Activated naive CD4-positive, alpha-beta T cell treated with anti-CD3 and anti-CD28 coated beads for 36 hours (primary cell): ENCODE measurements at places on chromosomes 12 and 14.

DNA sequence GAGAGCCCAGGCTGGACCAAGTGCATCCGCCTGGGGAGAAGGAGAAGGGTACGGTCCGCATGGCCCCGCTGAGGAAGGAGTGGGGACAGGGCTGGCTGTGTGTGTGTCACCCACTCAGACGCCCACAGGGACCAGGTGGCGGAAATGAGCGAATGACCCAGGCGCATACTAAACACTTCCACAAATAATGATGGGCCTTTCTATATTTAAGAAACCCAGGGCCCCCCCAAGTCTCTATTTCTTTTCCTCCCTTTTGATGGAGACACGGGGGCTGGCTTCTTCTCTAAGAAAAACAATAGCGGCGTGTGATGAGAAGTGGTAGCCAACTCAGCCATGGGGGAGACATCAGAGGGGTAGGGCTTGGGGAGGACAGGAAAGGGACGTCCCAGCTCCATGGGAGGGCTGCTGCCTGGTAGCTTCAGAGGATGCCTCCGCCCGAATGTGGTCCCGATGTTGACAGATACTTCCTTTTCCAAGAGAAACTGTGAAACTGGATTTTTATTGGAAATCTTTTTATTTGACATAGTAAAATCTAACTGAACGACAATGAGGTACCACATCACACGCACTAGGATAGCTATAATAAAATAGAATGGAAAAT lies 6.3 kb upstream of the MAP1LC3B2 start:
- no peaks in the 10 kb centered on the region for H3K36me3 ChIP-seq
- no peaks in the 10 kb centered on the region for H3K27me3 ChIP-seq
- DNase-seq: no peak

DNA sequence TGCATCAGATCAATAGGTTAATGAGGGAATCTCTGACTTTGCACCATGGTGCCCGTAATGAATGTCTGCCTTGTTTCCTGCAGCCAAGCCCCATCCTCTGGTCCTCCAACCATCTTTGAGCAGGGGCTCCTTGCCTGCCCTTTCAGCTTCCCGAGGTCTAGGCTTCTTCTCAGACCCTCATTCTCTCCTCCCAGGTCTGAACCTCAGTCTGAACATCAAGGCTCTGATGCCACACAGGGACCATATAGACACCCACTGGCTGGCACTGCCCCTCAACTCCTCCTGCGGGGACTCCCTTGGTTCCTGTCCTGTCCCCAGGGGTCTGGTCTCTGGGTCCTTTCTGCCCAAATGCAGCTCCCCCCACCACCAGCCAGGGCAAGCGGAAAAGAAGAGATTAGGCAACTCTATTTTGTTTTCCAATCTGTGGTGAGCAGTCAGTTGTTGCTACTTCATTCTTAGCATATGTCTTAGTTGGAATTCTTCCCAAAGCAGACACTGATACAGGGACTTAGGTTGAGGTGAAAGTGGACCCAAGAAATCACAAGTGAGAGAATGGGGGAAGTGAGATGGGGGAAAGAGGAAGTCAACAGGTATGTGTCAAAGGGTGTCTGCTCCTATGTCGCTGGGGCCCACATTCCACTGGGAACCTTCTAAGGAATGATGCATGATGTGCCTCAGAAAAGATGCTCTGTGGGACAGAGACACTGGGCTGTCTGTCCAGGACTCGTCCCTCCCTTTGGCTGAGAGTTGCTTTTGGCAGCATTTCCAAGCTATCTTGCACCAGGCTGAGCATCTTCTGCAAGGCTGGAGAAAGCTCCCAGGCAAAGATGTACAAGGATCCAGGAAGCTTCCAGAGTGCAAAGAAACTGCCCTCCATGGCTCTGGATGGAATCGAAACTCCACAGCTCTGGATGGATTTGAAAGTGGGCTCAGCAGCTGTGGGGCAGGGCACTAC lies 1096.5 kb upstream of the TMEM132C start:
- no peak overlapping the region for H3K27ac ChIP-seq
- peaks cover 2% of the 10 kb centered on the region for H3K4me1 ChIP-seq
- H3K27me3 ChIP-seq: peaks cover 15% of the 10 kb centered on the region
- no peak for DNase-seq

GRCh38 chr14:64531567-64531966 lies 9.0 kb upstream of the HSPA2 start:
- peaks cover 7% of the 10 kb centered on the region for H3K4me1 ChIP-seq
- no peak overlapping the region for H3K4me3 ChIP-seq
- H3K27ac ChIP-seq: no peak overlapping the region
- DNase-seq: no peak
- no peaks in the 10 kb centered on the region for H3K27me3 ChIP-seq
- H3K36me3 ChIP-seq: peaks cover 4% of the 10 kb centered on the region

- no peaks in the 10 kb centered on the region for H3K36me3 ChIP-seq
- no peak for DNase-seq
- no peak overlapping the region for H3K4me3 ChIP-seq
- peaks cover 7% of the 10 kb centered on the region for H3K4me1 ChIP-seq
- H3K27me3 ChIP-seq: no peaks in the 10 kb centered on the region
- H3K27ac ChIP-seq: no peak overlapping the region
Observed at GRCh38 chr14:76984787-76985375, 43.6 kb downstream of the IRF2BPL start.

- H3K36me3 ChIP-seq: no peaks in the 10 kb centered on the region
- no peak overlapping the region for H3K4me3 ChIP-seq
- H3K27ac ChIP-seq: no peak overlapping the region
- no peaks in the 10 kb centered on the region for H3K27me3 ChIP-seq
Observed at GRCh38 chr12:128008341-128008740, 258.6 kb upstream of the TMEM132C start.

DNA sequence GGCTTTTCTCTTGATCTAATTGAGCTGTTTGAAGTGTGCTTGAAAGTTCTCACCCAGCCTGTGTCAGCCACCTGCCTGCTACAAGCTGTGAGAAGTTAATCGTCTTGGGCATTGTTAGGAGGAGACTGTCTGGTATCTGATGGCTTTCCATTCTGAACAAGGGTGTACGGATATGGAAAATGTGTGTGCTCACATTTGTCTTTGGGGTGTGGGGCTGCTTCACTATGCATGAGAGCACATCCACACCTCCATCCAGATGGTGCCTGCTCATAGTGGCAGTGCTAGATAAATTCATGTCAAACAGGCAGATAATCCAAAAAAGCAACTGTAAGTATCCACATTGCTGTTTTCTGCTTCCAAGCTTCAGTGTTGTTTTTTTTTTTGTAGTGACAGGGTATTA lies 462.2 kb downstream of the DIO2 start:
- H3K36me3 ChIP-seq: no peaks in the 10 kb centered on the region
- H3K4me1 ChIP-seq: no peaks in the 10 kb centered on the region
- no peak overlapping the region for H3K4me3 ChIP-seq
- DNase-seq: no peak
- no peaks in the 10 kb centered on the region for H3K27me3 ChIP-seq
- H3K27ac ChIP-seq: no peak overlapping the region

DNA sequence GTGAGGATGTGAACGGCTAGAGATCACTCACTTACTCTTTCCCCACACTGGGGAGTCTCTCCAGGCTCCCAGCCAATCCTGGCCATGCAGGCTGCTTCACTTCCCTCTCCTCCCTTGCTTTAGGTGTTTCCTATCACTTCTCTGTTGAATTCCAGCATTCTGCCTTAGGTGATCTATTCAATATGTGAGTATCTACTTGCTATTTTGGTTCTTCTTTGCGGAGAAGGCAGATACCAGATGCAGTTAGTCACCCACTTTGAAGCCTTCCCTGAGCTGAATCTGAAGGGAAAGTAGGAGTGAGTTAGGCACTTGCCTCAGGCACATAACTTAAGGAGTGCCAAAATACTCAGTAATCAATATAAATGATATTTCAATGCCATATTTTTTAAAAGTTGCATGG lies 36.0 kb upstream of the FAR2 start:
- no peaks in the 10 kb centered on the region for H3K4me1 ChIP-seq
- peaks cover 2% of the 10 kb centered on the region for H3K36me3 ChIP-seq
- H3K27me3 ChIP-seq: no peaks in the 10 kb centered on the region

- no peaks in the 10 kb centered on the region for H3K27me3 ChIP-seq
- peaks cover 5% of the 10 kb centered on the region for H3K4me1 ChIP-seq
- no peak for DNase-seq
- no peaks in the 10 kb centered on the region for H3K36me3 ChIP-seq
- no peak overlapping the region for H3K27ac ChIP-seq
- no peak overlapping the region for H3K4me3 ChIP-seq
Observed at GRCh38 chr12:13258717-13259119, 62.2 kb downstream of the EMP1 start.

DNA sequence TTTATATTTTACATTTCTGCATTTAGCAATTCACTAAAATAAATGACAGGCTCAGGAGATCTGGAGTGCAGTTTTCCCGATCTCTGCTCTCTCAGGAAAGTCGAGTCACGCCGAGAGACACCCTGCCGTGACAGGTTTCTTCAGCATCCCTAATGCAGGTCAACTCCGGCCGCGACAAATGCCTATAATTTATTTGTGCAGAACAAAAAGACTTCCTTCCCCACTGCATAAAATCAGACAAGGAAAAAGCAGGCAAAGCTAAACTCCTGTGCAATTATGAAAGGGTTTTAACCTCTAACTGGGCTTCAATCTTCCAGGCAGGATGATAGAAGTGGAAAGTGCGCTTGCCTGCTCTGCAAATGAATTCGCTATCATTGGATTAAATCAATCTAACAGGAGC lies 28.1 kb downstream of the SPRING1 start:
- H3K4me3 ChIP-seq: no peak overlapping the region
- peaks cover 6% of the 10 kb centered on the region for H3K27me3 ChIP-seq

GRCh38 chr12:120290609-120291305 lies 946 bp downstream of the RNU4-2 start:
- H3K4me3 ChIP-seq: no peak overlapping the region
- H3K27ac ChIP-seq: no peak overlapping the region
- no peaks in the 10 kb centered on the region for H3K36me3 ChIP-seq
- peaks cover 6% of the 10 kb centered on the region for H3K4me1 ChIP-seq
- peak; percentile 16 for DNase-seq
- H3K27me3 ChIP-seq: no peaks in the 10 kb centered on the region

DNA sequence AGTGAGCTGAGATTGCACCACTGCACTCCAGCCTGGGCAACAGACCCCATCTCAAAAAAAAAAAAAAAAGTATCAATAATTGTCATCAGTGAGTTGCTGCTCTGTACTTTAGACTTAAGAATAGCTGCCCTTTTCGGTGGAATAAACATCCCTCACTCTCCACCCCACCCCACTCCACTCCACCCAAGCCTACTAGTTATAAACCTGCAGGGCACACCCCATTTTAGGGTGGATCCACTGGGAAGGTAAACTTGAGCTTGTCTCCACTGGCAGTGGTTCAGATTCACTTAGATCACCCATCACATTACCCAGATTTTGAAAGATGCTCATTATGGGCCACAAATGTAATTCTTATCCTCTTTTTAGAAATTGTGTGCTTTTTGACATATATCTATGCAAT lies 106.4 kb downstream of the GPR135 start:
- no peaks in the 10 kb centered on the region for H3K27me3 ChIP-seq
- no peak overlapping the region for H3K27ac ChIP-seq
- no peaks in the 10 kb centered on the region for H3K4me1 ChIP-seq

- H3K4me3 ChIP-seq: peak overlapping the region; percentile 96
- peaks cover 78% of the 10 kb centered on the region for H3K36me3 ChIP-seq
- H3K27ac ChIP-seq: peak overlapping the region; percentile 95
- H3K4me1 ChIP-seq: peaks cover 65% of the 10 kb centered on the region
Observed at GRCh38 chr14:99263564-99264330, 8.2 kb downstream of the BCL11B start.

GRCh38 chr14:61562321-61563161 lies 132.8 kb upstream of the HIF1A start:
- H3K27me3 ChIP-seq: no peaks in the 10 kb centered on the region
- peaks cover 72% of the 10 kb centered on the region for H3K4me1 ChIP-seq
- no peak overlapping the region for H3K4me3 ChIP-seq
- DNase-seq: peak; percentile 77

DNA sequence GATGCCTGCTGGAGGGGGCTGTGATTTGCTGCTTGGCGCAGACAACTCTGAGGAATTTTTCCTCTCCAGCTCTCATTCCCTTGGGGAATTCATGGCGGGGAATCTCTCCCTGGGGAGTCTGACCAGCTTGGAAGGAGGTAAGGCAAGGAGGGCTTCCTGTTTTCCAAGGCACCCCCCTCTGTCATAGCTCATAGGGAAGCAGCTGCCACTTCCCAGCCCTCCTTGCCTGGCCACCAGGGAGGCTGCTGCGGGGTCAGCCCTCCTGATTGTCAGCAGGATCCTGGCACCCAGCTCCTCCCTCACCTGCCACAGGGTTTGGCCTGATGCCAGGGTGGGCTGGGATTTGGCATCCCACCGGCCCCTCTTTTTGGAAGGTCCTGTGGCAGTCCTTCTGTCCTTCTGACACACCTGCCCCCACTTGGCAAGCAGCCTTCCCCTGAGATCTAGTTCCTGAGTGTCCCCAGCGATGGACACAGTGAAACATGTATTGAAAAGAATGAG lies 74.9 kb downstream of the TSPAN9 start:
- peaks cover 10% of the 10 kb centered on the region for H3K27me3 ChIP-seq
- H3K4me1 ChIP-seq: peaks cover 2% of the 10 kb centered on the region
- H3K36me3 ChIP-seq: no peaks in the 10 kb centered on the region

GRCh38 chr12:111453071-111453989 lies 47.6 kb downstream of the SH2B3 start:
- no peak overlapping the region for H3K4me3 ChIP-seq
- peaks cover 18% of the 10 kb centered on the region for H3K36me3 ChIP-seq
- DNase-seq: no peak
- peaks cover 22% of the 10 kb centered on the region for H3K4me1 ChIP-seq
- no peaks in the 10 kb centered on the region for H3K27me3 ChIP-seq

GRCh38 chr12:14982562-14982961 lies 9.7 kb downstream of the PDE6H start:
- H3K4me1 ChIP-seq: peaks cover 69% of the 10 kb centered on the region
- no peak for DNase-seq
- no peak overlapping the region for H3K27ac ChIP-seq
- H3K27me3 ChIP-seq: no peaks in the 10 kb centered on the region

GRCh38 chr12:91239481-91239880 lies 56.9 kb upstream of the DCN start:
- H3K27ac ChIP-seq: no peak overlapping the region
- no peak overlapping the region for H3K4me3 ChIP-seq
- no peaks in the 10 kb centered on the region for H3K4me1 ChIP-seq
- no peak for DNase-seq
- peaks cover 3% of the 10 kb centered on the region for H3K27me3 ChIP-seq
- no peaks in the 10 kb centered on the region for H3K36me3 ChIP-seq

DNA sequence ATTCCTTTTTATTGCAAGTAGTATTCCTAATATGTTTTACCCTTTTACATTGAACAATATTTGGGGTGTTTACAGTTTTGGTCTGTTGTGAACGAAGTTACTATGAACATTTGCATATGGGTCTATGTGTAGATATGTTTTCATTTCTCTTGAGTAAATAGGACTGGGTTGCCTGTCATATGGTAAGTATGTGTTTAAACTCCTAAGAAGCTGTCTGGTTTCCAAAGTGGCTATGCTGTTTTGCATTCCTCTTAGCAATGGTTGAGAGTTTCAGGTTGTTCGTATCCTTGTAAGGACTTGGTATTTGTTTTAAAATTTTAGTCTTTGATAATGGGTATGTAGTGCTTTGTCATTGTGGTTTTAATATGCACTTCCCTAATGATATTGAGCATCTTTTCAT lies 6.3 kb downstream of the METAP2 start:
- no peak for DNase-seq
- peak overlapping the region; percentile 63 for H3K27ac ChIP-seq
- H3K4me1 ChIP-seq: peaks cover 64% of the 10 kb centered on the region
- H3K36me3 ChIP-seq: peaks cover 50% of the 10 kb centered on the region
- no peak overlapping the region for H3K4me3 ChIP-seq

GRCh38 chr12:132162508-132163031 lies 18.3 kb downstream of the NOC4L start:
- no peak for DNase-seq
- peaks cover 13% of the 10 kb centered on the region for H3K4me1 ChIP-seq
- H3K27me3 ChIP-seq: no peaks in the 10 kb centered on the region

GRCh38 chr14:90458536-90458935 lies 61.7 kb downstream of the CALM1 start:
- no peak for DNase-seq
- H3K4me3 ChIP-seq: no peak overlapping the region
- H3K4me1 ChIP-seq: no peaks in the 10 kb centered on the region
- no peaks in the 10 kb centered on the region for H3K27me3 ChIP-seq
- no peaks in the 10 kb centered on the region for H3K36me3 ChIP-seq
